Smooth muscle cell of bladder (primary cell): ENCODE measurements at places on chromosomes 13 and 19. TPM values are rescaled to one million over a fixed set of nuclear protein-coding genes. Genes with fewer than 3 reads are reported as not detected.

TLE2 gene
- 2.1 and 3.1 TPM in 2 replicates for total RNA-seq

CDX2 gene
- total RNA-seq, result under 0.01 TPM in 1 of 2 replicates, not detected in the other

FAM83E gene
- 0.28 and 0.46 TPM in 2 replicates for total RNA-seq

FFAR3 gene
- total RNA-seq, result 0.09 and 0.14 TPM in 2 replicates
